Activated T-cell treated with anti-CD3 and anti-CD28 coated beads, Interleukin-2, amount 50 U/mL, for 1 hour (primary cell): ENCODE measurements at places on chromosomes 5 and 9.

DNA sequence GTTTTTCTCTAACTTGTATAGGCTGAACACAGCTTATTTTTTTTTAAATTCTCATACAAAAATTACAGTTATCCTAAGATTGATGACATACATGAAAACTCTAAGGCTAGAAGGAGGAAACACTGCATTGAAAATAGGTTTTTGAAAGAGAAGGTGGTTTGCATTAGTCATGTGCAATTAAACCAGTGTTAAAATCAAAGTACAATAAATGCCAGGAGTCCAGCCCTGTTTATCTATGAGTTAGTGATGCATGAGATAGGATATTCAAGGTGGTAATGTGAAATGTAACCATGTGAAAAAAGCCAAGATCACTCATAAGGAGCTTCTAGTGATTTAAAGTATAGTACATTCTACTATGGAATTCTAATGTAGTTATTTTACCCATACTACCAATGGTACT is 444.9 kb upstream of the CYLC2 start:
- no peak for DNase-seq

- no peak for DNase-seq
Measured at GRCh38 chr9:103188781-103189350, 193.7 kb downstream of the CYLC2 start.

- DNase-seq, result no peak
Measured at GRCh38 chr5:57335092-57335660, 147.4 kb downstream of the ACTBL2 start.

- DNase-seq, result no peak
Measured at GRCh38 chr9:134227451-134228411, 63.4 kb upstream of the RNU6ATAC start.

DNA sequence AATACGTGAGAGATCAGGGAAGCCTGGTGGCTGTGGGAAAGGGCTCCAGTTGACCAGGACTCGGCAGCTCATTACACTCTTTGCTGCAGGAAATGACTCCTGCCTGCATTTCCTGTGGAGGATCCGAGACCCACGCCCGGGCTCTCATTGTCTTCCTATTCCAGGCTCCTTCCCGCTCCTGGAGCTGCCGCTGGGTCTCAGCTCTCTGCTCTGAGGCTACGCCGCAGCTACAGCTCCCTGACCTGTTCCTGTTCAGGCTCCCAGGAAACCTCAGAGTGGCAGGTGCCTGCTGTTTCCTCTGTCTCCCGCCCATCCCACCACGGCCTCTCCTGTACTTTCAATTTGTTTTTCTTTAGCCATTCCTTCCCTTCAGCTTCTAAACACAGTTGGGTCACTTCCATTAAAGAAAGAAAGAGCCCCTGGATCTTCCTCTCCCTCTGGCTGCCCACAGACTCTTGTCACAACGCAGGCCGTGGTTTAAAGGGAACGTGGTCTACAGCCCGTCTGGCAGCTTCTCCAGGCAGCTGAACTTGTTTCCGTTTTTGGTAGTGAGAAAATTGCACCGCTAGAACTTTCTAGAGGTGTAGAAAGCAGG is 71.5 kb downstream of the IL6ST start:
- no peak for DNase-seq

DNA sequence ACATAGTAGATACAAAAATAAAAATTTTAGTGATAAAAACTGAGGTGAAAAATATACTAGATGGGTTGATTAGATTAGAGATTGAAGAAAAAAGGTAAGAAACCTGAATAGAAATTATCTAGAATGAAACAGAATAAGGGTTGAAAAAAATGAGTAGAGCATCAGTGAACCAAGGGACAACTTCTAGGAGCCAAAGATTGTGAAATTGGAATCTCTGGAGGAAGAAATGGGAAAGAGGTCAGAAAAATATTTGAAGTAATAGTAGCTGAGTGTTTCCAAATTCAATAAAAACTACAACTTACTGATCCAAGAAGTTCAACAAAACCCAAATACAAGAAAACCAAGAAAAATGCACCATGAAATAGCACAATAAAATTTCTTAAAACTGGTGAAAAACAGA is 116.6 kb upstream of the STARD4 start:
- no peak for DNase-seq

GRCh38 chr5:17400724-17401469 is 97.1 kb upstream of the TAF11L2 start:
- DNase-seq, result no peak

GRCh38 chr9:135217836-135218235 is 130.4 kb downstream of the OLFM1 start:
- no peak for DNase-seq
